ENCODE measurements at places on chromosomes 4 and X. TPM values are rescaled to one million over a fixed set of nuclear protein-coding genes. Genes with fewer than 3 reads are reported as not detected.

Gene SPANXA2
- not detected for total RNA-seq

Gene LUZP4
- total RNA-seq: not detected

Gene SPANXN4
- total RNA-seq: not detected

Gene GC
- 2.5 TPM for total RNA-seq

Gene FAM184B
- 1.0 TPM for total RNA-seq

Gene EREG
- 1.0 TPM for total RNA-seq

Gene FOXR2
- not detected for total RNA-seq

Gene TDO2
- 0.74 TPM for total RNA-seq

Gene SHROOM4
- total RNA-seq: 27.4 TPM

Gene BTC
- 1.6 TPM for total RNA-seq

Gene MAML3
- 11.9 TPM for total RNA-seq

Gene MND1
- 1.3 TPM for total RNA-seq

Gene REELD1
- 0.76 TPM for total RNA-seq

Gene ADH1C
- 3.5 TPM for total RNA-seq

DNA sequence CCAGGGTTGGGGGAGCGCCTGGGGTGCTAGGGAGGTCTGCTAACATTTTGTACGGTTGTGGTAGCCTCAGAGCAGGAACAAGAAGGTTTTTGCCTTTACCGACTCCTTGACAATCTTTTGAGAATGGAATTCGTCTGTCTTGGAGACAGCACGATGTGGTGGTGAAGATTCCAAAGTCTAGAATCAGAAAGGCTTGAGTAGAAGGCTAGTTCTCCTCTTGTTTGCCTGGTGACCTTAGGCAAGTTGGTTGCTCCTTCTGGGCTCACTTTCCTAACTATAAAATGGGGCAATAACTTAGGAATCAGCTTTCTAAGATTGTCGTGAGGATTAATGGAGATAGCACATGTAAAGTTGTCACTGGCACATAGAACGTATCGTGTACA, 741 bp downstream of the FAM47E start:
- DNase-seq: no peak

GRCh38 chr4:168707205-168707604, 210.4 kb downstream of the PALLD start:
- no peak for DNase-seq

DNA sequence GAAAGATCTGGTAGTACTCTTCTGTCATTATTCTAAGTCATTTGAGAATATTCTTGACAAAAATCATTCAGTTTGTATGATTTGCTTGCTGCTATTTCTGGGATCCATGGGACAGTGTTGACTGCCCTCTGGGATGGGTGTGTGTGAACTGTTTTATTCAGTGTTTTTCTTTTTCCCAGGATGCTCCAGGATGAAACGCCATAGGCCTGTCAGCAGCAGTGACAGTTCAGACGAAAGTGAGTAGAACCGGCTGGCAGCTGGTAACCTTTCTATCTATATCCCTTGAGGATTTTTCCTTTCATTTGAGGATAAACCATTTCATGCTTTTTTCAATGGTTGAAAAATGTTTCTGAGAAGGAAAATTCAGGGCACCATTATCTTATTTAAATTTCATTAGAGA, 72.5 kb downstream of the JADE3 start:
- no peak for DNase-seq

DNA sequence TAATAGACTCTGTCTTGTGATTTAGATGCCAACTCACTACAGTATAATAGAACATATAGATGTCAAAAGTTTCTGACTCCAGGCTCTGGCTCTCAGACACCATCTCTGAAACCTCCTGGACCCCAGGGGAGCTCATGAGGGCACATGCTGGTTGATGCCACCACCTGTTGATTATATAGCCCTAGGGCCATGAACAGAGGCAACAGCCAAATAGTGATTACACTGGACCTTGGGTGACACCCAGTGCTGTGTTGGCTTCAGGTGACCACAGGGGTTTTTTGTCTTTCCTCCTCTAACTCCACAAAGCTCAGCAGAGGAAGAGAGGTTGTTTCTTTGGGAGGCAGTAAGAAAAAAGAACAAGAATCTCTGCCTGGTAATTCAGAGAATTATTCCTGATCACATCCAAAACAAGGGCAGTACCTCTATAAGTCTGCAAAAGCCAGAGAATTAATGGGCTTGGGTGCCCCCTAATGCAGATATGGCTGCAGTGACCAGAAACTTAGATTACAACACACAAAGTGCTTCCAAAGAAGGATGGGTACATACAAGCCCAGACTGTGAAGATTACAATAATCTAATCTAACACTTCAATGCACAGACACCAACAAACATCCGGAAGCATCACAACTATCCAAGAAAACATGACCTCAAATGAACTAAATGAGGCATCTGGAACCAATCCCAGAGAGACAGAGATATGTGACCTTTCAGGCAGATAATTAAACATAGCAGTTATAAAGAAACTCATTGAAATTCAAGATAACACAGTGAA, 1920.6 kb downstream of the ARAP2 start:
- no peak for DNase-seq

- DNase-seq: peak; percentile 29
Observed at GRCh38 chr4:71814433-71814832, 30.6 kb upstream of the GC start.

GRCh38 chrX:132001127-132001526, 22.0 kb upstream of the STK26 start:
- no peak for DNase-seq

DNA sequence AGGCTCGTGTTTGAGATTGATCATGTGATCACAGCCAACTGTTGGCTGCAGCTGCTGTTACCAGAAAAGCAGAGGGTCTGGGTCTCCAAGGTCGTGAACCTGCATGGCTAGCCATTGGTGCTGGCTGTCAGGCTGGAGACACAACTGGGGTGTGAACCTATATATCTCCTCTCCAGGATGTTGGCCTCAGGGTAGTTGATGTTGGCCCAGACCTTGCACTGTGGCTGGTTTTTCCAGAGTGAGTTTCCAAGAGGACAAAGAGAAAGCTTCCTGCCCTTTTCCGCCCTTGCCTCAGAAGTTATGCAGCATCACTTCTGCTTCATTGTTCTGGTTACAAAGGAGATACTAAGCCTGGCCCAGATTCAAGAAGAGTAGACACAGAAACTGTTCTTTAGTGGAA, 607.8 kb upstream of the HS3ST1 start:
- DNase-seq: no peak

GRCh38 chr4:56656346-56656643, 24.8 kb downstream of the HOPX start:
- DNase-seq: peak; percentile 34

DNA sequence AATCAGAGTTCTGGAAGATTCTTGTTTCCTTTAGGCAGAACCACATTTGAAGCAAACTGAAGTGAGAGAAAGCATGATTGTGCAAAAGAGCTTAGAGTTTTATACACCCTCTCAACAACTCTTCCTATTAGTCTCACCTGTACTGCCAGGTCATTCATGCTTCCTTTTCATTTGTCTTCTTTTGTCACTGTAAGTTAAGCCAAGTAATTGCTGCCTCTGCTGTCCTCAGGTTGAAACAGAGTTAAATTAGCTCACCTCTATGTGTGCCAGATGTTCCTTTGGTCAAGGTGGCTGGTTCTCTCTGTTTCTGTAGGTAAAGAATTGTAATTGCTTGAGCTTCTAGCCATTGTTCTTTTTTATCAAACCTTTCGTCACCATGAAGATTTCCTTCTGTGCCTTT, 41.1 kb upstream of the HPGD start:
- no peak for DNase-seq

- peak; percentile 53 for DNase-seq
Observed at GRCh38 chr4:141133146-141133998, at the start of gene RNF150. RNF150 (minus strand) TSS chr4:141133469.

DNA sequence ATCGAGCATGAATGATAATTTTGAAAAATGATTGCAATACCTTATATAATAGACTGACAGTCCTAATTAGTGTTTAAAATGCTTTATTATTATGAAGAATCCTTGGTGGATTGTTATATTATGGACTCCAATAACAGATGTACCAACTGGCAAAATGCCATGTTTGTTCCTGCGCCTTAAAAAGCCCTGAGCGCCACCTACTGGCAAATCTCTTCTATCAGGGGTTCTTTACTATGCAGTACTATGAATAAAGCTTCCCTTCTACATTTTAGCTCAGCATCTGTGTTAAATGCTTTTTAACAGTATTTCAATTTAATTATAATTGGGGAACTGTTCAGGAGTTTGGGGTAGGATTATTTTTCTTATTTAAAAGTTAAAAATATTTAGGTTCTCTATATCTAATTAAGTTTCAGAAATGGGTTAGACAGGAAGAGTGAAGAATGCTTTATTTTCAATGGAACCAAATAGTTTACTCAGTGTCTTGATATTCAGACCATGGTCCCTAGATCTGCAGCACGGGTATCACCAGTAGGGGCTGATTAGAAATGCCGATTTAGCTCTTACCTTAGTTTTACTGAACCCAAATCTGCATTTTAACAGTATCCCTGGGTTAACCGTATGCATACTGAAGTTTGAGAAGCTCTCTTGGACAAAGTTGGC, 20.0 kb downstream of the CFAP97 start:
- DNase-seq: peak; percentile 83

DNA sequence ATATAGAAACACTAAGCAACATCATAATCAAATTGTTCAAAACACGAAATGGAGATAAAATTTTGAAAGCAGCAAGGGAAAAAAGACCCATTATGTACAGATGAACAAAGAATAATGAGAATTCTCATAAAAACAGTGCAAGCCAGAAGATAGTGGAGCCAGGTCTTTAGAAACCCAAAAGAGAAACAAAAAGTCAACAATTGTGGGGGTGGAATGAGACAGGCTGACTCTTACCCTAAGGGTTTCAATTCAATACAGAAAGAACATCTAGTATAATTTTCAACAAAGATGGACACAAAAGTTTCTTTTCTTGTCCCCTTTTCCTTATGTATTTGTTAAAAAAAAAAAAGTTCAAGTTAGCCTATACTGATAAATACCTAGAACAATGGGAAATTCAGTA, 34.0 kb upstream of the MAGEB2 start:
- no peak for DNase-seq

GRCh38 chr4:99100876-99101275, 12.3 kb upstream of the ADH5 start:
- DNase-seq: no peak

GRCh38 chrX:6448003-6448402, 86.9 kb downstream of the VCX3A start:
- DNase-seq: no peak

GRCh38 chr4:113978561-113979147, 793 bp downstream of the ARSJ start:
- no peak for DNase-seq

DNA sequence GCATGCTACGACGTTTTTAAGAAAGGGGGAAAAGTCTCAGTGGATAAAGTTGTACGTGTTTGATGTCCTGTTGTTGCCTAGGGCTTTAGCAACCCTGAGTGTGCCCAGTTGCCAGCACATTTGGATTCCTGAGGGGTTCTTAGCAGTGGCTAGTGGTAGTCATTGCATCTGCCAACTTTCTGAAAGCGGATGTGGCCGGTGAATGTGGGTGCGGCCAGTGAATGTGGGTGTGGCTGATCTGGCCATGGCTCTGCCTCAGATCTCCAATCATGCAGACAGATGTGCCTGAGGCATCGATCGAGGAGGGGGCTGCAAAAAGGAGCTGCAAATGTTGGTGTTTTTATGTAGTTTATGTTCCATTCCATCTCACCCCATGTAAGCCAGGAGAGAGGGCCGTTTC, 41.5 kb upstream of the FAT1 start:
- no peak for DNase-seq

- DNase-seq: peak; percentile 88
Observed at GRCh38 chrX:13938051-13938828, 91.5 kb downstream of the GEMIN8 start.

GRCh38 chr4:125522992-125523391, 208.2 kb downstream of the FAT4 start:
- DNase-seq: peak; percentile 18

GRCh38 chr4:14562901-14563300, 439.4 kb upstream of the CPEB2 start:
- DNase-seq: no peak

GRCh38 chr4:48093991-48094416, 40.0 kb downstream of the TXK start:
- no peak for DNase-seq

- DNase-seq: no peak
Observed at GRCh38 chr4:24477919-24478318, 106.4 kb downstream of the DHX15 start.

GRCh38 chr4:48640225-48640624, 139.9 kb downstream of the FRYL start:
- DNase-seq: no peak

DNA sequence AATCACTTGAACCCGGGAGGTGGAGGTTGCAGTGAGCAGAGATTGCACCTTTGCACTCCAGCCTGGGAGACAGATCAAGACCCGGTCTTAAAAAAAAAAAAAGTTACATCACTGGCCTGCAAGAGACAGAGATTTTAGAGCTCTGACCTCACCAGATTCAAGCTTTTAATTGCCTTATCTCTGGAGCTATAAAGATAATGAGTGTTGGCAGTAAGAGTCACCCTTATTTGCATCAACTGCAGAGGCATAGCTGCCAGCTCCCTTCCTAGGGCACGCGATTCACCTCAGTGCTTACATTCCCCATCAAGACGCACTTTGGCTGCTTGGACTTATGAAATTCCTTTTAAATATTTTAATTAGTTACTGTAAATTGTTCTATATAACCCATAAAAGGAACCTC, 12.5 kb upstream of the SPATA4 start:
- DNase-seq: no peak

- peak; percentile 56 for DNase-seq
Observed at GRCh38 chrX:103063191-103063845, 653 bp downstream of the BEX1 start.

DNA sequence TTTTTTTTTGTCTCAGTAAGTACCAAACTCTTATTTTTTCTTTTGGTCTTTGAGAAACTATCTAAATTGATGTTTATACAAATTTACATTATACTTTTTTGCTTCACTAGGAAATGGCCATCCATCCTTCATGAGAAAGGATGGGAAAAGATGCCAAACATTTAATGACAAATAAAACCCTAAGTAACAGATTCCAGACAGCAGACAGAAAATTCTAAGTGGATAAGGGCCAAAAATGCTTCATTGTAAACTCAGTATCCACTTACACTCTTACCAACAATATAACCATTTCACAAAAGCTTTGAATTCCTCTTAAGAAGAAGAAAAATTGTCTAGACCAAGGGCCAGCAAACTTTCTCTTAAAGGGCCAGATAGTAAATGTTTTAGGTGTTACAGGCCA, 3.5 kb downstream of the GUCY1B1 start:
- DNase-seq: no peak

- DNase-seq: no peak
Observed at GRCh38 chr4:4941751-4942150, 77.5 kb downstream of the CYTL1 start.
